ENCODE measurements at places on chromosomes 3 and 15.

DNA sequence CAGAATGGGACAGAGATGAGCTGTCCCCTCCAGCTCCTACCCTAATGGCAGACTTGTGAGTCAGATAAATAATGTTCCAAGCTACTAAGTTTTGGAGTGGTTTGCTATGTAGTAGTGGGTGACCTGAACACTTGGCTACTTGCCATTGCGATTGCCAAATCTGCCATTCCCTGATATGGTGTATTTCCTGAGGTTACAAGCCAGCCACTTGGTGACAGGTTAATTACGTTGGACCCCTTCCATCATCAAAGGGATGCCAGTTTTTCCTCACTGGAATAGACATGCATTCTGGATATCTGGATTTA is 33.6 kb downstream of the MORF4L1 start:
- no peak for DNase-seq

DNA sequence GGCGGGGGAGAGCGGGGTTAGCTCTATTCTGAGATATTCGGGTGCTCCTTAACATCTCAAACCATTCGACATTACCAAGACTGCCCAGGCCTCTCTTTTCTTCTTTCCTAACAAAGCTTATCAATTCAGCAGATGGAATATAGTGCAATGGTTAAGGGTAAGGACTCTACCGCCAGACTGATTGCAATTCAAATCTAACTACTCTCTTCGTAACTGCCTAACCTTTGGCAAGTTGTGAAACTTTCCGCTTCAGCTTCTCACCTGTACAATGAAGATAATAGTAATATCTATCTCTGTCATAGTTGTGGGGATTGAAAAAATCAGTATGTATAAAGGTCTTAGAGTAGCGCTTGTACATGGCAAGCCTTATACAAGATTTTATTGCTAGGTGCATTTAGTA is 972 bp downstream of the UBA5 start:
- no peak for DNase-seq

- DNase-seq = no peak
These were observed 57.3 kb upstream of the RNF7 start for GRCh38 chr3:141680620-141681389.

DNA sequence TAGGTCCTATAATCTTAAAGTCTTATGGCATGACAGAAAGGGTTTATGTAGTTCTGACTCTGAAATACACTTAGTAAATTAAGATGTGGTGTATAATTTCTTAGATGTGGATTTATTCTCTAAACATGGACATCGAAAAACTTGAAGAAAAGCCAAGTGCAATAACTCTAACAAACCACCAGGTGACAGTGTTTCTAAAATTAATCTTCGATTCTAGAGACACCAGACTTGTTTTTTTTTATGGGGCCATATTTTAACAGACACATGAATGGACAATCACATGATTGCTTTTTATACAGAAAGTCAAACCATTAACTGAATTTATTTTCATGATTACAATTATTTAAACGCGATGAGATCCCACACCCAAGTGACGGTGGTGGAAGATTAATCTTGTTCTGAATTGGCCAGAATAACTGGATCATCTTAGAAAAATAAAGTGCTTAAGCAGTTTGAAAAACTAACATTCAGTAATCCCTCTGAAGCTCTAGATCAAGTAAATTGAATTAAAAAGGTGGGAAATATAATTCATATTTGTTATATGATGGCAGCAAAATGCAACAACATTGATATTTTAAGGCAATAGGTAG is 305.1 kb downstream of the LSAMP start:
- DNase-seq = no peak

DNA sequence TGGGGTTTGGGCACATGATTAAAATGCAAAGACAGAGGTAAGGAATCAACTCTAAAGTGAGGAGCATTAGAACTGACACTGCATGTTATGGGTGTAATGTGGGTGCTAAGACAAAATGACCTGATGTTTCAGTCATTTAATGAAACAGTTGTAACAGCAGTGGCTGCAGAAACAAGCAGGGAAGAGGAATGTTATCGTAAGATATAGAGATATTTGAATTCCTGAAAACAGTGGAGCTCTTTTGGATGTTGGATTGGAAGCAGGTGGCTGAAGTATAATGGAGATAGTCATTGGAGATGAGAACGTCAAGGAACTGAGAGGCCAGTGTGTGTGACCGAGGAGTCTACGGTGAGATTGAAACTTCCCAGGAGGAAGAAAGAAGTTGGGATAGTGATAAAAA is 1065.2 kb downstream of the ZPLD1 start:
- no peak for DNase-seq

DNA sequence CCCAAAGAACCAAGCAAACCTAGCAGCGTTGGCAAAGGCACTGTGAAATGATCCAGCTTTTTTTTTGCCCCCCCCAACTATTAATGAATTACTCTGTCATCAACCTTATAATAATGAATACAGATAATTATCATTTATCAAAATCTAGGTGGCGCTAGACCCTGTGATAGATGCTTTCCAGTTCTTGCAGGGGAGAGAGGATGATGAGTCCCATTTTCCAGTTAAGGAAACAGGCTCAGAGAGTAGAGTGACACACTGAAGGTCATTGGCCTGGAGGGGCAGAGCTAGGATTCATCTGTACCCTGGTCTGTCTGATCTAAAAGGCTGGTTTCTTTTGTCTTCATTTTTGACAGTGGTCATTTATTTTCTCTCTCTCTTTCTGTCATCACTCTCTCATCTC is 5.0 kb downstream of the ACOX2 start:
- no peak for DNase-seq

DNA sequence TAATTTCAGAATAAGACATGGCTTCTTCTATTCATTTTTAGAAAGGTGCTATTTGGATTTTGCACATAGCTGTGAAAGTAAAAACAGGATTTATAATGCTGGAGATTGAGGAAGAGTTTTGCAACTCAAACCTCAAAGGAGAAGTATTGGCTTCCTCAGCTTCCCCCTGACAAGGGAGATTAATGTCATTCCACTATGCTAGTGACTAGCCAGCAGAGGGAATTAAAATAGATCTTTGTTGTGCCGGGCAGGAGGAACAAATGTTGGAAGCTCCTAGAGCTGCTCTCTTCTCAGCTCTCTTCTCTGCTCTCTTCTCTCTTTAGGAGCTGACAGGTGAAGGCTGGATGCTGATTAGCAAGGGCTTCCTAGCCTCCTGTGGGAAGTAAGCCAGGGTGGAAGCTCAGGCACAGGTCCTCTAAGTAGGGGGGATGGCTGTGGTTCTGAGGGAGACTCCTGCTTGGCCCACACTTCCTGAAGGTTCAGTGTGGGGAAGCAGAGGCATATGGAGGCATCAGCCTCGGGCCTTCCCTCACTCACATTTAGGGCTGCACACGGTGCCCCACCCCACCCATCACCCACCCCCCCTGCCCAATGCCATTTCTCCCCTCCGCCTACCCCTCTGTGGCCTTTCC is 29.6 kb downstream of the CX3CR1 start:
- DNase-seq = no peak

- DNase-seq = no peak
These were observed 34.0 kb downstream of the FGD5 start for GRCh38 chr3:14852717-14853116.

DNA sequence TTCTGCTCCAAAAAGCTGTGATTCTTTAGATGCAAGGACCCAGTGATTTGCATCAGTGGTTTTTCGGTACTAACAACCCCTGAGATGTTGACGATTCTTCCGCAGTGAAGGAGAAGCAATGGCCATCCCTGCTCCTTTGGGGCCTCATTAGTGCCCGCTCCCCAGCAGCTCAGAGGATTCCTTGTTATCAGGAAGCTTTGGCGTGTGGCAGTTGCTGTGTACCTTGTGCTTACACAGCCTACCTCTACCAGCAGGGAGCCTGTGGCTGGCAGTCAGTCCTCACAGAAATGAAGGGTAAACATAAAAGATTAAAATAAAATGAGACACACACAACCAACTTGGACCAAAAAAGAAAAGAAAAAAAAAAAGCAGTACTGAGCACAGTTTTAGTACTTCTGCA is 55.2 kb downstream of the CNTN3 start:
- no peak for DNase-seq

DNA sequence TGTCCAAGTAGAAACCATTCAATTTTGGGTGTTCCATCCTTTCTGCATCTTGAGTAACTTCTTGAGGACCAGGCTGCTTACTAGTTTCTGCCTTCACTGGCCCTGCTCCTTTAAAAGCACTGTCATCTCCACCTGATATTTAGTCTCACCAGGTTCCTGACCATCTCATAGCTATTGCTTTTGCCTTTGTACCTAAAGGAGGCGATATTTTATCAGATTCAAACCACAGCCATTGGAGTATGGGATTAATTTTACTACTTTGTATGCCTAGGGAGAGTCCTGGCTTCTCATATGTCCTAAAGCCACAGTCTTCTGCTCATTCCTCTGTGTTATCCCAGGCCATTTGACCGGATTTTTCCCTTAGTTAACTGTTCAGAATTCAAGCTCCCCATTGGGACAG is 51.8 kb upstream of the RFX7 start:
- DNase-seq = no peak

GRCh38 chr3:98564282-98565005 is 29.0 kb downstream of the CPOX start:
- DNase-seq = no peak

DNA sequence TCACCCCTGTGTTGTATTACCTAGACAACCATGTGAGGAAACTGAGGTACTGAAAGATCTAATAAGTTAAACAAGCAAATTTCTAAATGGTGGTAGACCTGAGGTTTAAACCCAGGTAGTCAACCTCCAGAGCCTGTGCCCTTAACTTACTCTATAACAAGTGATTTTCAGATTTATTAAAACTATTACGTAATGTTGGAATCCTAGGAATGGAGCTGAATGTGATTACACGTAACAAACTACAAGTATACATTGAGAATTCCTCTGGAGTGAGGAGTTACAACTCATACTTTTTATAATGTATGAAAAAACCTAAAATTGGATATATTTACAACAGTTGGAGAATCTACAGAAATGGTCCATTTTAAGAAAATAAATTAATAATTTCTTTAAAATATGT is 18.0 kb downstream of the FAM98B start:
- no peak for DNase-seq
